ENCODE measurements at places on chromosomes 2 and 18.
A peak's percentile ranks its signal among the peaks of the same experiment; 100 is the strongest.

- DNase-seq: no peak
Measured at GRCh38 chr2:177287814-177288213, 23.3 kb upstream of the NFE2L2 start.

- DNase-seq: no peak
Measured at GRCh38 chr2:236293241-236293810, 29.1 kb upstream of the ASB18 start.

DNA sequence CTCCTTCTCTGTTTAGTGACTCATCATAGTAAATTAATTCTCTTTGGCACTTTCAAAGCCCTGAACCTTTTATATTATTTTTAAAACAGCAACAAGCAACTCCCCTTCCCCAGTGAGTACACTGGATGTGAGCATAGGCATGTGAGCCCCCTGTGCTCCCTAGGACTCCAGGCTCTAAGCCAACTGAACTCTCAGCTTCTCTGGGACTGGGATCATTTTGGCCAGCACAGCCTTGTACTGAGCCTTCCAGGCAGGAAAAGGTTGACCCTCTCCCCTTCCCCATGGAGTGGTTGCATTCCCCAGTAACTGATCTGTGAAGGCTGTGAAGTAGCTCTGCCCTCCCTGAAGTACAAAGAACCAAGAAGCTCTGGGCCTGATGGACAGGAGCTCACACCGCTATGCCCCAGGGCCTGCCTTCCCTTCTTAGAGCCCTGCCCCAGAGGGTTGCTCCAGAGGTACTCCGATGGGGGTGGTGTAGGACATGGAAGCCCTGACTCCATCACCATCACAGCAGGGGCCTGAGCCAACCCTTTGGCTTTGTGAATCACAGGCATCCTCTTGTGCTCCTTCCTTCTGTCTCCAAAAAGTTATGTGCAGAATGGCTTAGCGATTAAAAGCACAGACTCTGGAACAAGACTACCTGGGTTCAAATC is 57.8 kb downstream of the ADD2 start:
- no peak for DNase-seq

DNA sequence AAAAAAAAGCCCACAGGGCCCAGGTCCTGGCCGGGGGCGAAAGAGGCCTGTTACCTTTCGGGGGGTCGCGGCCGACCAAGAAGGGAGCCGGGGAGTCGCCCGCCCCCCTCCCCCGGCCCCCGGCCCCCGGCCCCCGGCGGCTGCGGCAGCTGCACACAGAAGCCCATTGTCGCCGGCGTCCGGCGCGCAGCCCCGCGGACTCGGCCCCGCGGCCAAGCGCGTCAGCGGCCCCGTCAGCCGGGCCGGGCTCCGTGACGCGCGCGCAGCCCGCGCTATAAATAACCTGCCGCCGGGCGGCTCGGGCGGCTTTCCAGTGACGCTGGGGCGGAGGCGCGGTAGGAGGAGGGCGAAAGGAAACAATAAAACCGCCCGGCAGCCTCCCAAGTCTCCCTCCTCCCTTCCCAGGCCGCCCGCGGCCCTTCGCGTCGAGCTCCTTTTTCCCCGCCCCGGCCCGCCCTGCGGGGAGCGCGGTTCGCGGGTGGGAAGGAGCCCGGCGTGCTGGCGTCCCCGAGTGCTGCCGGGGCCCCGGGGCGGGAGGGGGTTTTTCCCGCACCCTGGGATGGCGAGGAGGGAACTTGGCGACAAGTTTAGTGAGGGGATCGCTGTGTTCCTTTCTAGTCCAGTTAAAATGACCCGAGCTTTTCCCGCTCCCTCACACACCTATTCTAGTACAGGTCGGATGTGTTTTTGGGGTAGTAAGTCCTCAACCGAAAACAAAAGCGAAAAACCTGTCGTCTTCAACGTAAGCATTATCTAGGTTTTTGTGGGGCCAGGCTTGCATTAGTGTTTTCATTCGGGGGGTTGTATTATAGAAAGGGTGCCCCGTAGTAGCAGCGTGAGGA is 10.0 kb upstream of the NR4A2 start:
- peak; percentile 80 for DNase-seq

DNA sequence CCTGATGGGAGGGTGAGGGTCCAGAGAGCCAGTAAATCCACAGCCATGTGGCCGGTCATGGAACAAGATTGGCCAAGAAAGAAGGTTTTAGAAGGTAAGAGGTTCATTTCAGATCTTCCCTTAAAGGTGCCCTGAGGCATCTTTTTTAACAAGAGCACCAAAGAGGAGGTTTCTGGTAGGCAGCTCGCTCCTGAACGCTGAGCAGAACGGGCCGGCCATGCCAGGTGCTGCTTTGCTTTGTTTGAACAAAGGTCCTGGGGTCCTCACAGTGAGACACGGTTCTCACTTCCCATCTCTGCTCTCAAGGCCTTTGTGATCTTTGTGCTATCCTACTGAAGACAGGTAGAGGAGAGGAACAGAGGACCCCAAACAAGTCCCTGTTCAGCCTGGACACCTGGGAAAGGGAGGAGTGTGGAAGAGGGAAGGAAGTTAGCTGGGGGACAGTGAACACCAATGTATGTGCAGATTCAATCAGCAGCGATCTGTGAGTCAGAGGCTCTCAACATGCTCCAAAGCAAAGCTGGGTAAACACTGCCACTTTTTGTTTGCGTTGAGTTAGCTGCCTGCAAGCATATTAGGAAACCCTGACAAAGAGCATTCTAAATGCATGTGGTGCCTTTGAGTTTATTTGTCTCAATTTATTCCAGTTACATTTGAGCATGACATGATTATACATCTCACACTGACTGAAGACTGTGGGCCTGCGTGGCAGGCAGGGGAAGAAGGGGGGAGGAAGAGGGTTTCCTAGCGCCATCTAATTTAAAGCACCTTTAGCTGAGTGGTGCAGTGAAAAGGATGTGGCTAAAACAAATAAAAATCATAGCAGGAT is 102.4 kb downstream of the ASB1 start:
- DNase-seq: no peak

Data from activated T-cell treated with anti-CD3 and anti-CD28 coated beads for 4 hours (primary cell).